Globus pallidus (tissue), 1 donor: ENCODE measurements at places on chromosomes 11 and 22.
A peak's percentile ranks its signal among the peaks of the same experiment; 100 is the strongest.

GRCh38 chr11:1280116-1281035 lies 29.1 kb downstream of the TOLLIP start:
- no peak for DNase-seq

DNA sequence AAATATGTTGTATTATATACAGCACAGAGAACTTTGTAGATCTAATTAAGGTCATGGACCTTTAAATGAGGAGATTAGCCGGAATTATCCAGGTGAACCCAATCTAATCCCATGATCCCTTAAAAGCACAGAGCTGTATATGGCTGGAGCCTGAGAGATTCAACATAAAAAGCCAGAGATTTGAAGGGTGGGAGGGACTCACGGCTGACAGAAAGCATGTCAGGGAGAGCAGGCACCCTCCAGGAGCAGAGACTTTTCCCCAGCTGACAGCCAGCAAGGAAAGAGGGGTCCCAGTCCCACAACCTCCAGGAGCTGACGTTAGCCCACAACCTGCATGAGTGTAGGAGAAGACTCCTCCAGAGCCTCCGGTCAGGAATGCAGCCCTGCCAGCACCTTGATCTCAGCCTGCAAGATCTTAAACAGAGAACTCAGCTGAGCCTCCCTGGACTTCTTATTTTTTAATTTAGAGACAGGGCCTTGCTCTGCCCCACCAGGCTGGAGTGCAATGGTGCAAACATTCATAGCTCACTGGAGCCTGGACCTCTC lies 20.0 kb upstream of the ADA2 start:
- no peak for DNase-seq

- no peak for DNase-seq
These were observed 177.5 kb downstream of the TMEM135 start for GRCh38 chr11:87215236-87215635.

DNA sequence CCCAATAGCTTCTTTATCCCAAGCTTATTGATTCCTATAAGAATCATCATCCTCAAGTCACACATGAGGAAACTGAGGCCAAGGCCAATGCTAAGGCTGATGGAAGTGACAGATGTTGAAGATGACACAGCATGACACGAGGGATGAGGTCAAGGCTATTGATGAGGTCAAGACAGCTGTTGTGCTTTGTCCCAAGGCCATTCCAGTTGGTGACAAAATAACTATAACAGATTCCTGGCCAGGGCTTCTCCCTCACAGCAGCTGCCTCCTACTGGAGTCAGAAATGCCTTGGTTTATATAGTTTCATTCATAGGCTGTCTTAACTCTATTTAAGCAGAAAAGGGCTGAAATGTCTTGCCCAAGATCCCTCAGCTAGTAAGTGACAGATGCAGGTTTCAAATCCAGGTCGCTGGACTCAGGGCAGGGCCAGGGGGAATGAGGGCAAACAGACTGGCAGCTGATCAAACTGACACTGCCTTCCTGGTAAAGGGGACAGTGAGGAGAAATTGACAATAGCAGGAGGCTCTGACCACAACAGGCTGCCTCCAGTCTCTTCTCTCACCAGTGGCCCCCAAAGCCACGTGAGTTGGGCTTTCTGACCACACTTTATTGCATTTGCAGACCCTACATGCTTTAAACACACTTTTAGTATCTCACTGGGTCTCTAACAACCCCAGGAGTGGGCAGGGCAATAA lies 16.5 kb downstream of the MIF start:
- DNase-seq: no peak

GRCh38 chr11:60870276-60870675 lies 2.9 kb downstream of the ZP1 start:
- no peak for DNase-seq

GRCh38 chr11:61476371-61476770 lies 32.2 kb upstream of the LRRC10B start:
- DNase-seq: no peak

- peak; percentile 24 for DNase-seq
These were observed 31.9 kb downstream of the PPP2R1B start for GRCh38 chr11:111734101-111734953.

GRCh38 chr11:59221441-59221840 lies 8.7 kb upstream of the MPEG1 start:
- no peak for DNase-seq

DNA sequence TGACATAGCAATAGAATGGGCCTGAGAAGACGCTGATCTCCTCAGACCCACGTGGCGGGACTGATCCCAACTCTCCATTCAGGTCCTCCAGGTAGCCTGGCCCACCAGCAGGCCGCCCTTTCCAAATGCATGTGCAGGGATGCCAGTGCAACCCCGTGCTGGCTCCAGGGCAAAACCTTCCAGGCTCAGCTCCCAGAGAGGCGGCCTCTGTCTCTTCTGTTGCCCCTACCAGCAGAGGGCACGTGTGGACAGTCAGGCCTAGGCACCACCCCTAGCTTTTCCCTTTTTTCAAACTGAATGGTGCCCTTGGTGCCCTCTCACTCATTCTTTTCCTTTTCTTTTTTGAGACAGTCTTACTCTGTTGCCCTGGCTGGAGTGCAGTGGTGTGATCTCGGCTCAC lies 121.7 kb downstream of the OSBP2 start:
- no peak for DNase-seq

- DNase-seq: no peak
These were observed 258.1 kb downstream of the C11orf87 start for GRCh38 chr11:109680127-109680526.

- DNase-seq: no peak
These were observed 125.6 kb downstream of the GRIK4 start for GRCh38 chr11:120637131-120637530.

- DNase-seq: no peak
These were observed 10.3 kb downstream of the PRDM10 start for GRCh38 chr11:129992161-129992944.

GRCh38 chr11:12284316-12285050 lies 92.9 kb upstream of the PARVA start:
- no peak for DNase-seq

GRCh38 chr22:31603574-31603973 lies 58.4 kb downstream of the PISD start:
- no peak for DNase-seq

DNA sequence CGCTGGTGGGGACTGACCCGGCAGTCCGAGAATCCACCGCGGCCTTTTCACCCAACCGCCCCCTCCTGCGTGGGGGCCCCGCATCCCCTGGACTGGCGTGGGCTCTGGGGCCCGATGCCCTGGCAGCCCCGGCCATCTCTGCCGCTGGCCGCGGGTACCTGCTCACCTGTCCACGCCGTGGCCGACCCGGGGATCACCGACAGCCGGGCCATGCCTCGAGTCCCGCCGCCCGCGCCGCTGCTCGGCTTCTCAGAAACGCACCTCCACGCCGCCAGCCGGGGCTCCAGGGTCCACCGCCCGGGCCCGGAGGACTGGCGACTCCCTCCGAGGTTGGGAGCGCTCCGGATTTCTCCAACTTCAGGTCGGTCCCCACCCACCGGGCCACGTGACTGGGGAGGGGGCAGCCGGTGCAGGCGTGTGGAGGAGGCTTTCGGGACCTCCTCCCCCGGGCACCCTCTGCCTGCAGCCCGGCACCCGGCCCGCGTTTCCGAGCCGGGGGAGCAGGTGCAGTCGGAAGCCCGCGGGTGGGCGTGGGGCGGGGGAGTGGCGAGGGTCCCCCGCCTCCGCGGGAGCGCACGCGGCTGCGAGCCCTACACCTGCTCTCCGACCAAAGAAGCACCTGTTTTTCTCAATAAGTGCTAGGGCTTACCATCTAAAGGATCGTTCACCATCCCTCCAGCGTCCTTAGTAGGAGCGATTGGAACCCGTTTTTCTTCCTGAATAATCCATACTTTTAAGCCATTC lies 554 bp upstream of the NRIP3 start:
- no peak for DNase-seq

DNA sequence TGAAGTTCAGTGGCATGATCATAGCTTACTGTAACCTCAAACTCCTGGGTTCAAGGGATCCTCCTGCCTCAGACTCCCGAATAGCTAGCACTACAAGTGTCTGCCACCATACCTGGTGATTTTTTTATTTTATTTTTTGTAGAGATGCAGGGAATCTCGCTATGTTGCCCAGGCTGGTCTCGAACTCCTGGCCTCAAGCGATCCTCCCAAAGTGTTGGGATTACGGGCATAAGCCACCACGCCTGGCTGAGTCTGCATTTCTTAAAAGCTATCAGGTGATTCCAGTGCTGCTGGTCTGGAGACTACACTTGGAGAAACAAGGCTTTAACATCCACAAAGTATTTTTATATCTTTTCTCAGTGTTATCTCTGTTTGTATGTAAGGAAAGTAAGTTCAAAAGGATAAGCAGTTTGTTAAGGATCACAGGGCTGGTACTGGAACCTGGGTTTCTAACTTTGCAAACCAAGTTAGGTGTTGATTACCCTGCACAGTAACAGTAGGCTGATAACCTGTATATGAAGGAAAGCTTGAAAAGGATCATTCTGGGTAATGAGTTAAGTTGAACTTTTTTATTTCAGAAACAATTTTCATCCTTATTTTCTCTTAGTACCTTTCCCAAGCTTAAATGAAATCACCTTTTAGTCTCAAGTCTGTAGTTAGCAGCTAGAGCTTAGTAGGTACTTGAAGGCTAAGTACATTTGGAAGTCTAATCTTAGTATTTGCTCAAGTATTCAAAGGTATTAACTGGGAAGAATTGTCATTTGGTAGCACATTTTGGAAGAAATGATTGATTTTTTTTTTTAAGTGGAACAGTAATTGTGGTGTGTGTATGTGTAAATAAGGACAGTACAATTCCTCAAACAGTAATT lies 12.5 kb downstream of the ACER3 start:
- no peak for DNase-seq

DNA sequence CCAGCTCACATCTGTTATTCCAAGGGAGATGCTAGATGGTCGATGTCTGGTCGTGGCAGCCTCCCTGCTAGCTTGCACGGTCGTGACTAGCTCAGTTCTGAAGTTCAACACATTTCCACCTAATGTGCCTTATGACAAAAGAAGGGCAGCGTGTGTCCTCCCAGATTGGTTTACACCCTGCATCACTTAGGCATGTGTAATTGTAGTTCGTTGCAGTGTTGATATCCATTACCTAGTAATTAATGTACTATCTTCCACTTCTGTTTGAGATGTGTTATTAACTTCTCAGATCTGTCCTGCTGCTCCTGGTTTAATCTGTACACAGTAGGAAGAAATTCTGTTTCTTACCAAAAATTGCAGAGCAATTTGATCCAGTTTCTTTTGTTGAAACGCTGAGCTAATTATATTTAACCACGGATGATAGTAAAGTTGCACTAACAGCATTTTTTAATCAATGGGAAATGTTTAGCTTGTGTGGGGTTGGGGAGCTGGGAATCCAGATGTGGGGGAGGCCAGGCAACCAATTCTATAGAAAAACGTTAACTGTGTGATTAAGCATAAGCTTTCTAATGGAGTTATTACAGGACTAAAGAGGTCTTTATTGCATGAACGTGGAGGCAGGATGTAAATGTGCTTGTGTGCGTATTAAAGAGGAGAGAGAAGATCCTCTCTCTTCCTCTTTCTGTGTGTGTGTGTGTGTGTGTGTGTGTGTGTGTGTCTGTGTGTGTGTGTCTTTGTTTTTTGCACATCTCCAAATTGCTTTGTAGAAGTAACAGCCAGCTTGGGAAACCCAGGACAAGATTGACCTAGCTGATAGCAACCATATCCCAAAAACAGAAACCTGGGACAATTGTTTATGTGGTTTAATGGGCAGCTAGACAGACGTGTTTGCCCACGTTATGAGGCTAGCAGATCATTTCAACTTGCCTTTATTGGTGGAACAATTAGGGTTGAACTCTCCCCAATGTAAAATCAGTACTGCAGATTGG lies 145.7 kb upstream of the TTC12 start:
- DNase-seq: no peak

DNA sequence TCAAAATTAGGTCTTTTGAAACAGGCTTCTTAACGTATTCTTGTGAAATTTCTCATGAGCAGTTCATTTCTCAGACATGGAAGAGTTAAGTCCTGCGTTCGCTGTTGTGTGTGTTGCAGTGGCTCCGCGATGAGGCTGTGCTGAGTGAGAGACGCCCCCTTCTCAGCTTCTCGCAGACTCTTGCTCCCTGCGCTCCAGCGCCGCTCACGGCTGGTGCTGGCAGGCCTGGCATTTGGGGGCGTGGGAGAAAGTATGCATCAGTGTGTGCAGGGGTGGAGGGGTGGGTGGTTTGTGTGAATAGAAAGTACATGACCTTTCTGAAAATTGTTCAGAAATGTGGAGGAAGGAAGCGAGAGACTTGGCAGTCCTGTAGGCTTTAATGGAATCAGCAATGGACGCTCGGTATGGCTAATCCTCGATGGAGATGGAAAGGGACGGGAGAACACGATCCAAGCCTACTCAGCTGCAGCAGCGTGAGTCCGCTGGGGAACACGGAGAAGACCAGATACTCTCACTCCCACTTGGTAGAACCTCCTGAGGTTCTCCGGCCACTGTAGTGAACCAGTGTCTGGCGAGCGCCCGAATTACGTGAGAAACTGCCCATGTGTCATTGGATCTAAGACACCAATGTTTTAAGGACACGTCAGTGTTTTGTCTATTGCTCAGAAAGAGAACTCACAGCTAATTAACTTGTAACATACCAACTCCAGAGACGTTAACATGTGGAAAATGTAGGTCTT lies 5.9 kb downstream of the TAB1 start:
- peak; percentile 76 for DNase-seq

GRCh38 chr22:27885977-27886842 lies 32.8 kb downstream of the PITPNB start:
- peak; percentile 52 for DNase-seq

GRCh38 chr22:47053726-47054141 lies 291.3 kb downstream of the TBC1D22A start:
- peak; percentile 24 for DNase-seq
